Mesothelial cell of epicardium (in vitro differentiated cells): ENCODE measurements at places on chromosomes 7 and 10. TPM values are rescaled to one million over a fixed set of nuclear protein-coding genes. Genes with fewer than 3 reads are reported as not detected.
A peak's percentile ranks its signal among the peaks of the same experiment; 100 is the strongest.

DNA sequence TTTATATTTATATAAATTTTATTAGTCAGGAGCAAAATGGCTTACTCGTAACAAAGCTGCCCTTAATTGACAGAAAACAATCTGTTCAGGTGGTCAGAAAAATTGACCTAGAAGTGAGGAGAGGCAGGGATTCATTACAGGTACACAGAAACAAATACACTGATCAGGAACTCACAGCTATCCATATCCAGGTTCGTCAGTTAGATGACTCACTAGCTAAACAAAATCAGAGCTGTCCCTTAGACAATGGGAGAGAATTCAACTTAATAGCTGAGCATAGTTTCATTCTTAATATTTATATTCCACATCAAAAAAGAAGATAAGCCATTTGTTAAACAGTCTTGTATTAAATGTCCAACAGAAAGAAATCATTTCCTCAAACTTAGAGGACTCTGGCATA lies 41.7 kb downstream of the HYCC1 start:
- H3K27ac ChIP-seq, result no peak overlapping the region
- no peak overlapping the region for H3K4me3 ChIP-seq
- H3K36me3 ChIP-seq, result peaks cover 2% of the 10 kb centered on the region
- H3K4me1 ChIP-seq, result no peaks in the 10 kb centered on the region
- DNase-seq, result no peak

- H3K4me1 ChIP-seq, result peaks cover 5% of the 10 kb centered on the region
- no peak overlapping the region for H3K4me3 ChIP-seq
- H3K27me3 ChIP-seq, result no peaks in the 10 kb centered on the region
- H3K27ac ChIP-seq, result peak overlapping the region; percentile 47
- DNase-seq, result no peak
- peaks cover 4% of the 10 kb centered on the region for H3K36me3 ChIP-seq
Observed at GRCh38 chr10:74738985-74739567, 87.3 kb upstream of the KAT6B start.

DNA sequence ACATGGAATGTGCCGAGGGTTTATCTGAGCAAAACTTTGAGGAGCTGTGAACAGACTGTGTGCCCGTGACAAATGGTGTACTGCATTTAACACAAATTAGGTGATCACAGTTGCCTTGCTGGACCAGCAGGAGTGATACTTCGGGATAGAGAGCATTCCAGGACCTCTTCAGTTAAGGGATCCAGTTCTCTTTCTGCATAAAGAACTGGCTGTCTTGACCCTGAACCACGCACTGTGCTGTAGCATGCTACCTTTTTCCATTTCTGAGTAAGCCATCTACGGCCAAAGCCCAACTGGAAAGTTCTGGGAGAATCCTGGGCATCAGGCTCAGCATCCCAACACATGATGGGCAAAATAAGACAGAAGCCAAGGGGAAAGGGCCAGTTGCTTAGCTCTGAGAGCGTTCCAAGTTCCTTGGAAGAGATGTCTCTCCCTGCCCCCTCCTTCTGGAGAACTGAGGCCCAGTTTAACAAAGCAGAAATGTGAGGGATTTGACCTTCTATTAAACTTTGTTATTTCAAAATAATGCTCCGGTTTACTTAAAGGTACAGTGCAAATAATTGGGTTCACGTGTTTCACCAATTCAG lies 37.9 kb upstream of the ADD3 start:
- no peak for DNase-seq
- H3K4me3 ChIP-seq, result no peak overlapping the region
- H3K27ac ChIP-seq, result peak overlapping the region; percentile 31
- no peaks in the 10 kb centered on the region for H3K27me3 ChIP-seq
- H3K4me1 ChIP-seq, result peaks cover 43% of the 10 kb centered on the region
- no peaks in the 10 kb centered on the region for H3K36me3 ChIP-seq

GRCh38 chr10:11326913-11327616 lies 284.4 kb downstream of the USP6NL start:
- DNase-seq, result no peak
- no peak overlapping the region for H3K4me3 ChIP-seq
- no peaks in the 10 kb centered on the region for H3K36me3 ChIP-seq
- no peak overlapping the region for H3K27ac ChIP-seq
- peaks cover 9% of the 10 kb centered on the region for H3K4me1 ChIP-seq
- no peaks in the 10 kb centered on the region for H3K27me3 ChIP-seq

- H3K27me3 ChIP-seq, result peaks cover 85% of the 10 kb centered on the region
- no peak overlapping the region for H3K4me3 ChIP-seq
- no peaks in the 10 kb centered on the region for H3K36me3 ChIP-seq
- peaks cover 11% of the 10 kb centered on the region for H3K4me1 ChIP-seq
Observed at GRCh38 chr7:134371536-134371935, 54.8 kb upstream of the SLC35B4 start.

GRCh38 chr10:24331457-24331856 lies 122.5 kb downstream of the KIAA1217 start:
- no peak overlapping the region for H3K4me3 ChIP-seq
- peaks cover 21% of the 10 kb centered on the region for H3K4me1 ChIP-seq
- peaks cover 26% of the 10 kb centered on the region for H3K36me3 ChIP-seq

Gene CARD11
- total RNA-seq, result 8.3 to 9.8 TPM (median 9.3 TPM) in 3 replicates

DNA sequence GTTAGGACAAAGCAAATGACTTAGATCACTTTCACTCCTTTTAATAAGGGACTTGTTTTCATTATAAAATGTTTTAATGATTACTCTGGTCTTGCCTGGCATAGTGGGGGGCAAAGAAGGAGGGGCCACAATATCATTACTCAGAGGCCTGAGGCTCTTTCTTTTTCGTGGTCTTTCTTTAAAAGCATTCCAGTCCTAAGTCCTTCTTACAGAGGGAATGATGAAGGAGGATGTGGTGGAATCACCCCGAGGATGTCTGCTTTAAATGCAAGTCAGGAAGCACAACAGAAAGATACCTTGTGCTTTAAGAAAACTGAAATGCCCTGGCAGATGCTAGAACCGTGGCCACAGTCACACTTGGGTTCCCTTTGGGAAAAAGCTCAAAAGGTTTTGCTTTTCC lies 379.1 kb downstream of the INHBA start:
- no peaks in the 10 kb centered on the region for H3K36me3 ChIP-seq
- H3K4me1 ChIP-seq, result peaks cover 24% of the 10 kb centered on the region
- no peaks in the 10 kb centered on the region for H3K27me3 ChIP-seq
- H3K27ac ChIP-seq, result peak overlapping the region; percentile 2

Gene HMX2
- not detected in 3 replicates for total RNA-seq

- H3K4me3 ChIP-seq, result no peak overlapping the region
- peaks cover 2% of the 10 kb centered on the region for H3K36me3 ChIP-seq
- no peak for DNase-seq
Observed at GRCh38 chr10:55183993-55184392, 383.0 kb upstream of the PCDH15 start.

DNA sequence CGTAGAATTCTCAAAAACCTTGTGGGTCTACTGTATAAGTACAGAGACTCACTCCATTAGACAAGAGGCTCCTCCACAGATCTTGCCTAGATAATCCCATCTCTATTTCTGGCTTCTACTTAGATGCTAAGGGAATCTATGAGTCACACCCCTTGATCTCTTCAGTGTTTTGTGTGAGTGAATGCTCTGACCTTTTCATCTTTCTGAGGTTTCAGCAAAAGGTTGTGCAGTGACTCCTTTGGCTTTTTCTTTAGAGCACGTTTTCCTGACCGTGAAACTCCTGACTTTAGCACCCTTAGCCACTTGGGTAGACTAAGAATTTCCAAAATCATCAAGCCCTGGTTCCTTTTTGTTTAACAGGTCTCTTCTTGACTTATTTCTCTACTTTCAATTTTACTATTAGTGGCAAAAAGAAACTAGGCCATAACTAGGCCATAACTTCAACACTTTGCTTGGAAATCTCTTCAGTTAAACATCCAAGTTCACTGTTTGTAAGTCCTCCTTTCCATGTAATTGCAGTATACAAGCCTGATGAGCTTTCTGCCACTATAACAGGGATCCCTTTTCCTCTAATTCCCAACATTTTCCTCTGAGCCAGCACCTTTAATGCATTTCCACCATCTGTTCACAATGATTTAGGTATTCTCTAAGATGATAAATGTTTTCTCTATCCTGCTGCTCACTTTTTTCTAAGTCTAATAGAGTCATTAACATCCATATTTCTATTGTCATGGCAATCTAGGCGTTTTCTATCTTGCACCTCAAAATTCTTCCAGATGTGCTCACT lies 19.4 kb downstream of the COPG2 start:
- no peak overlapping the region for H3K4me3 ChIP-seq
- no peak overlapping the region for H3K27ac ChIP-seq
- no peaks in the 10 kb centered on the region for H3K27me3 ChIP-seq

GRCh38 chr7:17185690-17186070 lies 112.8 kb upstream of the AHR start:
- no peak overlapping the region for H3K4me3 ChIP-seq
- H3K27ac ChIP-seq, result no peak overlapping the region
- peaks cover 8% of the 10 kb centered on the region for H3K4me1 ChIP-seq
- DNase-seq, result no peak
- no peaks in the 10 kb centered on the region for H3K27me3 ChIP-seq

Gene PLPP4
- 7.4 to 8.8 TPM (median 8.7 TPM) in 3 replicates for total RNA-seq

Gene HECW1
- total RNA-seq, result 1.0 to 1.9 TPM (median 1.4 TPM) in 3 replicates

GRCh38 chr10:87721781-87722180 lies 62.1 kb downstream of the PAPSS2 start:
- no peak overlapping the region for H3K4me3 ChIP-seq
- H3K27ac ChIP-seq, result no peak overlapping the region
- DNase-seq, result no peak
- H3K4me1 ChIP-seq, result peaks cover 15% of the 10 kb centered on the region

Gene SLC13A1
- total RNA-seq, result not detected in 3 replicates

DNA sequence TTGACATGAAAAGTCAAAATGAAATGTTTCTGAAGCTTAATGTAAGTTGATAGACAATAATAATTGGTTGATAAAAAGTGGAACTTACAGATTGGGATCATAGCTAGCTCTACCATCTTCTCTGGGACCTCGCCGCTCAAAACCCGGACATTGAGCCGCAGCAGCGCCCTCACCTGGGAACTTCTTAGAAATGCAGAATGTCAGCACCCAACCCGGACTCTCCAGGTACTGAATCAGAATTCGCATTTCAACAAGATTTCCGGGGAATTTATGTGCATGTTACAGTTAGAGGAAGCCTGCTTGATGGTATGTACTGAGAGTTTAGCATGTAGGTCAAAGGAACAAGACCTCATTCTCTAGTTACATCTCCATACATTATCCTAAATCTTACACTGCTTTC lies 36.7 kb upstream of the ABLIM1 start:
- no peak overlapping the region for H3K4me3 ChIP-seq
- peaks cover 18% of the 10 kb centered on the region for H3K4me1 ChIP-seq
- H3K36me3 ChIP-seq, result no peaks in the 10 kb centered on the region
- no peak for DNase-seq

GRCh38 chr10:125089469-125089868 lies 70.9 kb downstream of the CTBP2 start:
- no peak for DNase-seq
- H3K4me1 ChIP-seq, result peaks cover 60% of the 10 kb centered on the region
- no peak overlapping the region for H3K27ac ChIP-seq
- no peaks in the 10 kb centered on the region for H3K27me3 ChIP-seq

- no peak overlapping the region for H3K4me3 ChIP-seq
- H3K36me3 ChIP-seq, result no peaks in the 10 kb centered on the region
- H3K4me1 ChIP-seq, result peaks cover 2% of the 10 kb centered on the region
- no peak overlapping the region for H3K27ac ChIP-seq
- no peaks in the 10 kb centered on the region for H3K27me3 ChIP-seq
Observed at GRCh38 chr10:5830629-5831445, 17.6 kb upstream of the GDI2 start.

GRCh38 chr7:26992670-26993069 lies 103.1 kb downstream of the HOXA1 start:
- H3K4me3 ChIP-seq, result no peak overlapping the region
- no peaks in the 10 kb centered on the region for H3K27me3 ChIP-seq
- peaks cover 2% of the 10 kb centered on the region for H3K36me3 ChIP-seq
- peaks cover 42% of the 10 kb centered on the region for H3K4me1 ChIP-seq
- DNase-seq, result no peak
- peak overlapping the region; percentile 53 for H3K27ac ChIP-seq

DNA sequence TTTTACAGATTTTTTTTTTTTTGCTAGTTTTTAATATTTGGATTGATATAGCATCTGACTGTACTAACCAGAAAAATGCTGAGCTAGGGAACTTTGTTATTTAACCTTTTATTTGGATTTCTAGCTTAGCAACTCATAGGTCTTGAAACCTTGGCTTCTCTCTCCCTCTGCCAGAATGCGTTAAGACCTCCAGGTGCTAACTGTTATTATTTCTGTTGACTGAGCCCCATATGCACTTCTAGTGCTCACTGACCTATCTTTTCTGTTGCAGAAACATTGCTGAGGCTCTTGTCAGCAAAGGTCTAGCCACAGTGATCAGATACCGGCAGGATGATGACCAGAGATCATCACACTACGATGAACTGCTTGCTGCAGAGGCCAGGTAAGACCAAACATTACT lies 143.6 kb downstream of the LRRC4 start:
- H3K27me3 ChIP-seq, result no peaks in the 10 kb centered on the region
- no peak overlapping the region for H3K4me3 ChIP-seq
- peaks cover 34% of the 10 kb centered on the region for H3K4me1 ChIP-seq
- DNase-seq, result no peak
- H3K36me3 ChIP-seq, result peaks cover 17% of the 10 kb centered on the region

Gene AMPH
- total RNA-seq, result 2.0 to 2.4 TPM (median 2.3 TPM) in 3 replicates

GRCh38 chr7:18706670-18707069 lies 211.1 kb downstream of the HDAC9 start:
- no peak overlapping the region for H3K4me3 ChIP-seq
- peaks cover 27% of the 10 kb centered on the region for H3K4me1 ChIP-seq
- no peaks in the 10 kb centered on the region for H3K27me3 ChIP-seq
- DNase-seq, result no peak

Gene PPP1R17
- not detected in 3 replicates for total RNA-seq

GRCh38 chr10:12484941-12485805 lies 135.8 kb downstream of the CAMK1D start:
- DNase-seq, result no peak
- H3K27ac ChIP-seq, result no peak overlapping the region
- H3K36me3 ChIP-seq, result no peaks in the 10 kb centered on the region
- peaks cover 25% of the 10 kb centered on the region for H3K4me1 ChIP-seq
- no peak overlapping the region for H3K4me3 ChIP-seq

DNA sequence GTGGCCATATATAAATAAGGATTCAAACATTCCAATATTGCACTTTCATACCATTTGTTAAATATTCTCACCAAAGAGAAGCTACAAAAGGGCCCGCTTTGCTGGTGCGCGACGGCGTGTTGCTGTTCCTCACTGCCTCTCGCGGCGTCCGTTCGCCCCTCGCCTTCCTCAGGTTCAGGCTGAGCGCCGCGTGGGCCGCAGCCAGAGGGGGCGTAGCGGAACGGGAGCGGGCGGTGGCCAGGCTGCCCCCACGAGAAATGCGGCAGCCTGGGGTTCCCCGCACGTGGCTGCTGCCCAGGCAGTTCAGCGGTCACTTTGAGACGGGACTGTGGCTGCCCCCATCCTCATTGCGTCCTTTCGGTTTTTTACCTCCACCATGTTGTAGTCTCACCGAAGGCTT lies 67.3 kb upstream of the VWDE start:
- H3K27ac ChIP-seq, result no peak overlapping the region
- no peaks in the 10 kb centered on the region for H3K36me3 ChIP-seq
- no peak for DNase-seq
- no peak overlapping the region for H3K4me3 ChIP-seq
- H3K27me3 ChIP-seq, result no peaks in the 10 kb centered on the region

Gene AKR1C8
- not detected in 3 replicates for total RNA-seq

GRCh38 chr7:133703547-133703946 lies 423.6 kb upstream of the LRGUK start:
- DNase-seq, result no peak
- H3K36me3 ChIP-seq, result no peaks in the 10 kb centered on the region
- H3K27me3 ChIP-seq, result no peaks in the 10 kb centered on the region
- no peak overlapping the region for H3K27ac ChIP-seq

- H3K27ac ChIP-seq, result no peak overlapping the region
- H3K27me3 ChIP-seq, result peaks cover 3% of the 10 kb centered on the region
- no peak overlapping the region for H3K4me3 ChIP-seq
- peaks cover 2% of the 10 kb centered on the region for H3K36me3 ChIP-seq
- no peak for DNase-seq
- peaks cover 7% of the 10 kb centered on the region for H3K4me1 ChIP-seq
Observed at GRCh38 chr10:108187408-108188012, 1023.0 kb upstream of the SORCS1 start.

GRCh38 chr10:36556468-36556867 lies 568.9 kb upstream of the ANKRD30A start:
- H3K36me3 ChIP-seq, result no peaks in the 10 kb centered on the region
- no peak for DNase-seq
- H3K4me3 ChIP-seq, result no peak overlapping the region
